ENCODE measurements at places on chromosomes 1 and 21. TPM values are rescaled to one million over a fixed set of nuclear protein-coding genes. Genes with fewer than 3 reads are reported as not detected.

GRCh38 chr1:187203257-187203656, 374.5 kb downstream of the PLA2G4A start:
- DNase-seq: peak; percentile 63

DNA sequence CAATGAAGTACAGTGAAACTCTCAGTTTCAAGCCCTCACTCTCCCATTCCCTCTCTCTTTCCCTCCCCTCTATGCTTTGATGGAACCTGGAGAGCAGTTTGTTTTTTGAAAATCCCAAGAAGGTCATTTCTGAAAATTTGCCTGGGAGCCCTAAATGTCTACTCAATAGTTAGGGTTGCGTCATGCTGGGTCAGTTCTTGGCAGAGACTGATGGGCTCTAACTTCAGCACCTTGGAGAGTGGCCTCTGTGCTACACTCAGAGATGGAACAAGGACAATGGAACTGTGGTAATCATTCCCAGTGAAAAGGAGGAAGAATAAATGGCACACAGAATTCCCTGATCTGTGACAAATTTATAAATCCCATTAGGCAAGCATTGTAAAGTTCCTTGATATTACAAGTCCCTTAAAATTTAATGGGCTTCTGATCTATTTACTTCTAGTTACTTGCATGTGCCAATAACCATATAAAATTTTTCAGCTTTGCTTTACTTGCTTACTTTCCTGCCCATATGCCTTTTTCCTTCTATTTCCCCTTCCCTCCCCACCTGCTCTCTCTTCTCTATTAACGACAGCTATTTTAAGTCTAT, 182.9 kb upstream of the KCND3 start:
- DNase-seq: peak; percentile 10

GRCh38 chr1:159996653-159997052, 35.1 kb downstream of the PIGM start:
- DNase-seq: peak; percentile 94

GRCh38 chr1:217253985-217254384, 376.9 kb downstream of the GPATCH2 start:
- DNase-seq: no peak

GRCh38 chr1:50332941-50333594, 90.2 kb downstream of the DMRTA2 start:
- DNase-seq: no peak

GRCh38 chr21:45264912-45265515, 22.7 kb downstream of the POFUT2 start:
- DNase-seq: no peak

Gene TSSK3
- total RNA-seq: 0.87 TPM

Gene CRYBG2
- 1.8 TPM for total RNA-seq

Gene HLX
- 1.4 TPM for total RNA-seq
